CD4-positive, alpha-beta T cell treated with Interleukin-17A for 4 hours (primary cell): ENCODE measurements at places on chromosomes 6 and 20.
A peak's percentile ranks its signal among the peaks of the same experiment; 100 is the strongest.

DNA sequence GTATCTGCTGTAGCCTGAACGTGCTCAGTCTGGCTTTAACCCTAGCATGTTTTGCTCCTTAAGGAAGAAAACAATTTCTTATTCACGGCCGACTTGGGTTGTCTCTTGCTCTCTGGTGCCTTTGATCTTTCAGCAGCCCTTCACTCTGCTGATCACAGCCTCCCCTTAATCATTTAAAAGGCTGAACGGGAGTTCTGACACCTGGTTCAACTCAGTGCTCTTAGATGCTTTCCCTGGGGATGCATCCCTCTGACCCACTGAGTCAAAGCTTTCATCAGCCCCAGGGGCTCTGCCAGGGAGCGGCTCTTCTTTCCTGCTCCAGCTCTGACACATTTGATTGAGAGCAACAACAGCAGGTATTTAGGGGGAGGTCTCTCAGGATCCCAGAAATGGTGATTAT is 79.0 kb upstream of the FYN start:
- DNase-seq = no peak

DNA sequence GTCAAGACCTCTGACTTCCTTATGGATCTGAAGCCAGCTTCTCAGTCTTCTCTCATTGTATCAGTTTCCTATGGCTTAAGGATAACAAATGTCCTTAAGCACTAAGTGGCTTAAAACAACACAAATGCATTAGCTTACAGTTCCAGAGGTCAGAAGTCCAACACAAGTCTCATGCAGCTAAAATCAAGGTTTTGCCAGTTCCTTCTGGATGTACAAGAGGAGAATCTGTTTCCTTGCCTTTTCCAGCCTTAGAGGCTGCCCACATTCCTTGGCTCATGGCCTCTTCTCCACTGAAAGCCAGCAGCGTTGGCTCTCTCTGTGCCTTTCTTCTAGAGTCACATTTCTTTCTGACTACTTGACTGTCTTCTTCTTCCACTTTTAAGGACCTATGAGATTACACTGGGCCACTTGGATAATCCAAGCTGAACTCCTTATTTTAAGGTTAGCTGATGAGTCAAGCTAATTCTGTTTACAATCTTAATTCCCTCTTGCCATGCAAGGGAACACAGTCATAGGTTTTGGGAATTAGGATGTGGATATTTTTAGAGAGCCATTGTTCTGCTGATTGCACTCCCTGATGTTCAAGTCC is 179.0 kb downstream of the BCAS1 start:
- DNase-seq = no peak

DNA sequence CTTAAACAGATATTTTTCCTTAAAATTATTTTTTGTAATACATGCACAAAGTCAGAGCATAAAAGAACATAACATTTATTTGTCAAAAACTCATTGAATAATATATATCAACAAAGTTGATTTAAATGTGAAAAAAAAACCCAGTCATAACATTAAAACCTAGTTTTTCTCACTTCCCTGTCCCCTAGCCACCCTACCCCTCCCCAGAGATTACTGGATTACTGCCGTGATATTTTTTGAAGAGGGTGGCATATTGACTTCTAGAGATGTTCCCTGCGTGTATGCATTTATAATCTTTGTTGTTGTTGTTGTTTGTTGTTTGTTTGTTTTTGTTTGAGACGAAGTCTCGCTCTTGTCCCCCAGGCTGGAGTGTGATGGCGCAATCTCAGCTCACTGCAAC is 52.4 kb upstream of the ARMC2 start:
- no peak for DNase-seq

GRCh38 chr6:26223228-26223627 is 136.0 kb downstream of the HFE start:
- DNase-seq = peak; percentile 23

DNA sequence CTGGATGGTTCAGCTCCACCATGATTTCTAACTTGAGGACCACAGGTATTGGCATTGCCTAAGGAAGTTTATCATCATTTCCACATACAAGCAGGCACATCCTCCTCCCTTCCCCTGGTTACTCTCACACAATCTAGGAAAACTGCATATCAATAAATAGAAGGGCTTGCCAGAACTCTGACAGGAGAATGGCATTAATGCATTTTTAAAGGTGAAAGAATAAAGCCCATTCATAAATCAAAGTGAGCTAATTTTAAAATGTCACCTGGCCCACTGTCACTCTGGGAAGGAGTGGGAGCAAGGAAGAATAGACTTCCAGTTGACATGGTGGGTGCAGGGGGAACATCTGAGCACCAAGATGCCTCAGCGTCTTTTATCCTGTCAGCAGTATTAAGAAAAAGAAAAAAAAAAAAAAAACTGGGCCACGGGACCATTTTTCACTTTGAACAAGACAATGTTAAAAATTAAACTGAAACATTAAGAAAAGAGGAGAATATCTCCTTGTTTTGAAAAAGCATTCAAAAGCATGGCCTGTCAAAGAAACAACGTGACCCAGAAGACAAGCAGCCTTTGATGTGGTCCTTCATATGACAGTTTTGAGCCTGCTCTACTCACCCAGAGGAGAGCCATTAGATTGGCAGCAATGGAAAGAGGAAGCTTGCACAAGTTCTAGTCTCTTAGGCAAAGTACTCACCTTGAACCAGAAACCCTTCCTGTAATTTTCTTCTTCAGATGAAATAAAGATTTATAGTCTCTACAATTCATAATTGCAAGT is 39.3 kb upstream of the SMLR1 start:
- DNase-seq = no peak

DNA sequence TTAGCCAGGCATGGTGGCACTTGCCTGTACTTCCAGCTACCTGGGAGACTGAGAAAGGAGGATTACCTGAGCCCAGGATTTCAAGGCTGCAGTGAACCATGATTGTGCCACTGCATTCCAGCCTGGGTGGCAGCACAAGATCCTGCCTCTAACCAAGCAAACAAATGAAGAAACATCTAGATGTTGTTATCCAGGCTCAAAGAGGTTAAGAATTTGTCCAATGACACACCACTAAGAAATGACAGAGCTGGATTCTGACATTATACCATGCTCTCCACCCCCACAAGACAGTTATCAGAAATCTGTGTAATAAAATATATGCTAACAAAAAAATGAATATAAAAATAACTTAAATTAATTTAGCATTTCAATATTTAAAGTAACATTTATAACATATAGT is 925.5 kb upstream of the SLC35B3 start:
- no peak for DNase-seq

- no peak for DNase-seq
Observed at GRCh38 chr6:121694801-121695251, 259.4 kb downstream of the GJA1 start.
